ENCODE measurements at places on chromosomes 2 and 18.

DNA sequence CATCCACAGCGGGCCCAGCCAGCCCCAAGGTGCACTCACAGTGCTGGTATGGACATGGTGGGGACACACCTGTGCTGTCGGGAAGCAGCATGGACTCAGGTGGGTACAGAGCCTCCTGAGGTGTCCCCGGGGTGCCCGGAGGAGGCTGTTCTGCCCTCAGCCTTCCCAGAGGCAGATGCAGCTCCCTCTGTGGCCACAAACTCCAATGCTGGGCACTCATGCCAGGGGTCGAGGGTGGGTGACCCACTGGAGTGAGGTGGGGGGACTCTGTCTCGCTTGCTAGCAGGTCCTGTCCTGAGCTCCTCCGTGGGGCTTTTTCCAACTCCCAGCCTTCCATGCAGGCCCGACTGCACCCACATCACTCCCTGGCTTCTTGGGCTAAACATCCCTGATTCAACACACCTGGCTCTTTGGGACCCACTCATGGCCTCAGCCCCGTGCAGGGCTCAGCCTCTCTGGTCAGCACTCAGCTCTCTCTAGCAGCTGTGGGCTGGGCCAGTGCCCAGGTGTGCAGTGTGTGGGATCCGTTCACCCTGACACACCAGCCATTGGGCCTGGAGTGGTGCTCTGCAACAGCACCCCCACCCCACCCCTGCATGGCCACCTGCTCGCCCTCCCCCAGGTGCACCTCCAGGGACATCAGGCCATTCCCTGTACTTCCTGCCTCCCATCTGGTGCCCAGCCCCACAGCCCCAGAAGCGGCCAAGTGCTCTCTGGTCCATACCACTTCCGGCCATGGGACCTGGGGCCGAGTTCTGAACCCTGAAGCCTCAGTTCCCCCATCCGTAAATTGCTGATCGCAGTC, 16.0 kb downstream of the RAMP1 start:
- DNase-seq: peak; percentile 7

DNA sequence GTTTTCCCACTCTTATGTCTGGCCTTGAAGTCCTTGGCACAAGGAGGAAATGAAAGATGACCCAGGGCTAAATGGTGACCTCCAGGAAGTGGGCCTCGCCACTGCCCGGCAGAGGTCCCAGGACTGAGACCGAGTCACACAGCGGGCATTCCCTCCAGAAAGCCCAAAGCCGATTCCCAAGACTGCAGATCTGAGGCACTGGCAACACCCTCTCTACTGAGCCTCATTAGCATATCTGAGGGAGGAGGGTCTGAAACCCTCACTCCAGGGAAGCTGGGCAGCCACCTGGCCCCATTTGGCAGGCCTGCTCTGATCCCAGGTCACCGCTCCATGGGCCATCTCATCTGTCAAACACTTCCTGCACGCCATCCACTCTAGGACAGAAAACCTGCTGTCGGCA, 29.1 kb downstream of the FAM178B start:
- no peak for DNase-seq

- no peak for DNase-seq
These were observed 1.4 kb downstream of the FIGN start for GRCh38 chr2:163734401-163734800.

DNA sequence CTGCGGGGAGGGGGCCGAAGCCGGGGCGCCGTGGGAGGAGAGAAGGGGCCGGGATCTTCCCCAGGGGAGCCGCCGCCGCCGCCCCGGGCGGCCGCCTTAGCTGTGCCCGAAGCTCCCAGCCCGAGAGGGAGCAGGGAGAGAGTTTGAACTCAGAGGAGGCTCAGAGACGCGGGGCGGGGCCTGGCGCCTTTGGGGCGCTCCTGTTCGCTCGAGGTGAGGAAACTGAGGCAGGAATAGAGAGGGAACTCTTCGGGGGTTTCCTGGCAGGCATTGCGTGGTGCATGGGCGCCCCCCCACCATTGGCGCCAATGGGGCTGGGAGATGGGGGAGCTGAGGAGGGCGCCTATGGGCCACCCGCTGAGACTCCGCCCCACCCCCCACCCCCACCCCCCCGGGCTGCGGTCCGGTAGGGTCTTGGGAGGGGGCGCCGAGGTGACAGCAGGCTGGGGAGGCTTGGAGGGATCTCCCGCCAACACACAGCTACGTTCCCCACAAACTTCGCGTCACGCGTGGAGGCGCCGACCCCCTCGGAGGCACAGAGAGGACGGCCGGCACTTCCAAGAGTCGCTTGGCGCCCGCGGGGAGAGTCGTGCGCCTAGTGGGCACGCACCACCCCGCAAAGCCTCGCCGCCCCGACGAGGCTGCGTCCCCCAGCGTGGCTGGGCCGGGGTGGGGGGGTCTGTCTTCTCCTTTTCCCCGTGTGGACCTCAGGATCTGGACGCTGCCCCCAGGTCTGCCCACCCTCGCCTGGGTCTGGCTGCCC, 680 bp downstream of the CTDSP1 start:
- DNase-seq: peak; percentile 72

GRCh38 chr2:200471324-200471848, 38.5 kb downstream of the KCTD18 start:
- peak; percentile 48 for DNase-seq

GRCh38 chr2:21519821-21520220, 396.1 kb downstream of the TDRD15 start:
- no peak for DNase-seq

- DNase-seq: no peak
These were observed 101.1 kb downstream of the DPP4 start for GRCh38 chr2:161972866-161973265.

GRCh38 chr2:8506746-8507145, 175.1 kb upstream of the ID2 start:
- DNase-seq: no peak

- DNase-seq: no peak
These were observed 25.9 kb upstream of the IMPA2 start for GRCh38 chr18:11955239-11956029.

DNA sequence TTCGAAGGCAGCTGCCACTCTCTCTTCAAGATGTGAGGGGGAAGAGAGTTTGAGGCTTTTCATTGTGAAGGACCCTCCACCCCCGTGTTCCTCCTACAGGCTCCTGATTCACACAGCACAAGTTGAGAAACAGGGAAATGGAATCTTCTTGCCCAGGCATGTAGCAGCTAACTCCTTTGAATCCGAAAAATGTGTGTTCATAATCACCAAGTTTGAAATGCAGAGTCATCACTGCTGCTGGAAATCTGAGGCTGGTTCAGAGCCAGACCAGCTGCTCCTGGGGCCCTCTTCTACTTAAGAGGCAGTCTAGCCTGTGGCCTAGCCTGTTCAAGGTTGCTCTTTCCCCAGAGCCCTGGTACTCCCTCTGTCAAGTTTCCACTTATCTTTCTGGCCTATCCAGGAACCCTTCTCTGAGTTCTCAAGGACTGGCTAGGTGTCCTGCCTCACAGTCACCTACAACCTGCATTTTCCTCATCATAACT, 166.4 kb downstream of the TMEM247 start:
- no peak for DNase-seq

DNA sequence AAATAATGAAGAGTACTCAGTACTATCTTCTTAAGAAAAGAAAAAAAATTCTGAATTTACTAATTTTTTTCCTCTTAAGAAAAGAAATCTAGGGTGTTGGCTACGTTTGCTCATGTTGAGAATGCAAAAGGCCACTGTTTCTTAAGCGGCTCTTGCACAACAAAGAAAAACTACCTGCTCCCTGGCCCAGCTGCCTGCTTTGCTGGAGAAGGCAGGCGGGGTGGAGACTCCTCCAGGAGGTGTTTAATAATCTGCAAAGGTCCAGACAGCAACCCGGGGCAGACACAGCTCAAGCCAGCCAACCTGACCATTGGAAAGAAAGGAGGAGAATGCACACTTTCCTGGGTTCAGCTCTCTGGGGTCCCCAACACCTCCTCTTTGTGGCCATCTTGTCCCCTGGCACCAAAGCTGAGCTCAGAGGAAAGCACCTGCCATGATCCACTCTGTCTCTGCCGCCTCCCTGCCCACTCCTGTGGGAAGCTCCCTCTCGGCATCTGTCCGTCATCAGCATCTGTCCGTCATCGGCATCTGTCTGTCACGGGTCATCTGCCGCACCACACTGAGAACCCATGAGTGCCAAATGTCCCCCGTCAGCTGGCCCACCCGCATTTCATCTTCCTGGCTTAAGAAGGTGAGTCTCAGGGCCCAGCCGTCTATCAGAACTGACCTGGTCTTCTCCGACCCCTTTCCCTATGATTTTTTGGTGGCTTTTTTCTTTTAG, 11.9 kb downstream of the ZNF516 start:
- no peak for DNase-seq

- DNase-seq: no peak
These were observed 25.7 kb downstream of the INPP5D start for GRCh38 chr2:233085839-233086150.

DNA sequence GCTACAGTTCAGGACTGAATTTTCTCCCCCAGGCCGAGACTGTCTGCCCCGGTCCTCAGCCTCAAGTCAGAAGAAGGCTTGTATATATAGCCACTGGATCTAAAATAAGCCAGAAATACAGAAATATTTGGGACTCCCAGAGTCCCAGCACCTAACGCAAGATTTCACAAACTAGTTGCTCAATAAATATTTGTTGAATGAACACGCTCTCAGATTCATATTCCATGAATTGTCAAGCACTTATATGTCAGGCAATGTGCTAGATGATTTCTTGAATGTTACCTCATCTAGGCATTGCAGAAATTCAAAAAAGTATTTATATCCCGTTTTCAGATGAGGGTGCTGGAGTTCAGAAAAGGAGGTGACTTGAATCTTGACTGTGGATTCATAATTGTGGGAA, 163.7 kb upstream of the KLHL29 start:
- no peak for DNase-seq

DNA sequence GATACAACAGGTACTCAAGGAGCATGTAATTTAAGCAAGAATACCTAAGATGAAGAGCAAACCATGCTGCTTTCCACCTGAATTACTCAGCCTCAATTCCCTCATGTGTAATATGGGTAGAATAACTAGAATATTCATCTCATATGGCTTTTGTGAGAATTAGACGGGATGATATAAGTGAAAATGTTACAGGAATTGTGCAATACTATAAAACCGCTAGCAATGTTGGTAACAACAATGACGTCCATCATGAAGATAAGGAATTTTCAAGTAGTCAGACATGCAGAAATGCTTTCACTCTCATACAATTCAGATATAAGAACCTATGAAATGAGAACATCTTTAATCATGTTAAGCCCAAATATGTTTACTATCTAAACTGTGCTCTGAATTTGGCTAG, 2106.6 kb upstream of the CELF4 start:
- no peak for DNase-seq

DNA sequence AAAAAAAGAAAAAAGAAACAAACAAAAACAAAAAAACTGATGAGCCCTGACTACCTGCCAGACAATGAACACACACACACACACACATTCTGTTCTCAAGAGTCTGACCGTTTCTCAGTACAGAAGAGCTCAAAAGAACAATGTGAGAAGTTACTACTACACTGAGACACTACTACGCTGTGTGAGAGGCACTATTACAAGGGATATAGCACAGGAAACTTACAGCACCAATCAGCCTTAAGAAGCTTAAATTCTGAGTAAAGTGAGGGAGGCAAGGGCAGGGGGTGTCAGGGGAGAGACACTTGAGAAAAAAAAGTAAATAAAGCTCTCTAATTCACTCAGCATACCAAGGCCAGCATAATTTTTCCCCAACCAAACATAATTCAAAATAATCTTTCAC, 32.5 kb downstream of the WDR33 start:
- no peak for DNase-seq

DNA sequence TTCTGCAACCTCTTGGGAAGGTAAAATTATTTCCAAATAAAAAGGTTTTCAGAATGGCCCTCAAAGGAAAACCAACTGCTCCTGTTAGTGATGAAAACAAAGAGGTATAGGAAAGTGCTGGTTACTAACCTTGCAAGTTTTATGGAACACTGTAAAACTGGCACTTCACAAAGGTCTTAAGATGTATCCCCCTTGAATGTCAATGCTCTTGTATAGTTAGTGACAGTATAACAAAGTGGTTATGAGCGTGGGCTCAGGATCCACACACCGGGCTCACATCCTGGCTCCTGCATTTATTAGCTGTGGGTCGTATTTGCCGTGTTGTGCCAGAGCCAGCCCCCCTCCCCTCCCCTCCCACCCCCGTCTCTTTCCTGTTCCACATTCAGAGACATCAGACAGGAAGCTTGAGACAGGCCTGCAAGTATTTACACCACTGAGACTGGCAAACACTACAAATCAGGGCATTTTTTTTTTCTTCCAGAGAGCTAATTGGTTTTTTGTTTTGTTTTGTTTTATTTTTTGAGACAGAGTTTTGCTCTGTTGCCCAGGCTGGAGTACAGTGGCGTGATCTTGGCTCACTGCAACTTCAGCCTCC, 9.2 kb upstream of the DNPEP start:
- no peak for DNase-seq

- DNase-seq: peak; percentile 36
These were observed 668.7 kb downstream of the SLC4A3 start for GRCh38 chr2:220296174-220296573.

- DNase-seq: peak; percentile 68
These were observed 155.9 kb downstream of the FMNL2 start for GRCh38 chr2:152490686-152491455.
